ENCODE measurements at places on chromosomes 12 and 14. TPM values are rescaled to one million over a fixed set of nuclear protein-coding genes. Genes with fewer than 3 reads are reported as not detected.

DNA sequence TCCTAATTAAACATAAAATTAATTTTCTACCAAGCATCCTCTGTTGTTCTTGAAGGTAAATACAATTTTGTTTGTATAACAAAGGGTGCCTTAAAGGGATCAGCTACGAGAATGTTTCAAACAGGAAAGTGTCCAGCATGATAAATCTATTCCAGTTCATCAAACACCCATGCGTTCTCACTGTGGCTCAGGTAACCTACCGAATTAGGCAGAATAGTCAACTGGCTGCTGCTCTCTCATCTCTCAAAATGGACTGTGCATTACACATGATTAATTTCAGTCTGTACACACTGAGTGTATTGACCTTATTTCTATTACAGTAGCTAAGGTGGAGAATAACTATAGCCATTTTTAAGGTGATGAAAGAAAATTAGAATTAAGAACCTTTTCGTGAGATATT lies 127.5 kb upstream of the RMST start:
- no peak for DNase-seq

DNA sequence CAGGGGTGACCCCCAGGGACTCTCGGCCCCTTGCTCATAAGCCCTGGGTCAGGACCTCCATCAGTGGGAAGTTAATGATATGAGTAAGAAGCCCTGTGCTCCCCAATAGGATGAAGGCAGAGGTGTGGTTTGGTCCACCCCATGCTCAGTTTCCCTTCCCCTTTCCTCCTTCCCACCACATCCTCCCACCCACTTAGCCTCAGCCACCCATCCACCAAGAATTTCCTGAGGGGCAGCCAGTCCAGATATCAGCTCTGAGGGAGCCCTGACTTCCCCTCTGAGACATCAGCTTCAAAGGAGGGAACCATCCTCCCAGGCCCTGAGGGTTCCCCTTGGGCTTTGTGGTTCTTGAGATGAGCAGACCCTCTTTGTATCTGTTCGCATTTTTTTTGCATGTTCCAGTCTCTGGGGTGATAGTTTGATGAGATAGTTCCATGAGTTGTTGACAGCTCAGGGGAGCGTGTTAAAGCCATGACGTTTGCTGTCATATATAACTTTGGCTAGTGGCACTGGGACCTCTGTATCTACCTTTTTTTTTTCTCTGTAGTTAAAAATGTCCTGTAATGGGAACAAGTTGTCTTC lies 71.2 kb downstream of the LGMN start:
- no peak for DNase-seq

DNA sequence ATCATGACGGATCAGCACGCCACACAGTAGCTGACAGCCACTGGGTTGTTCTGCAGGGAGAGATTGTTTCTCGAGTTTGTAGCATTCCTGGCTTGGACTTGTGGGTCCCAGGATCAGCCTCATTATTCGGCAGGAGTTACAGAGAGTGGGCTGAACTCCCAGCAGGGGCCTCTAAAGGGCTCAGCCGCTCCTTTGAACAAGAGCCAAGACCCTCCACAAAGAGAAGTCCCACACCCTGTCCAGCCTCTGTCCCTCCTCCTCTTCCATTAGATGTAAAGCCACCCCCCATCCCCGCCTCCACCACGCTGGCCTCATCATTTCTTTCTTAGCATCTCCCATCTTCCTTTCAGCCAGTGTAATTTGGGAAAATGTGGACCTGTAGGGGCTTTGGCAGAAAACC lies 96.7 kb upstream of the HSPB8 start:
- DNase-seq: no peak

- no peak for DNase-seq
Measured at GRCh38 chr12:11771895-11772502, 122.5 kb downstream of the ETV6 start.

GRCh38 chr12:53276511-53276910 lies 8.4 kb downstream of the ESPL1 start:
- DNase-seq: no peak

GRCh38 chr12:12891080-12891880 lies at the start of gene GPRC5A:
Gene GPRC5A, plus strand, starts transcription at chr12:12891562. Its CDS starts 16,688 bp downstream, at chr12:12908250.
- peak; percentile 87 for DNase-seq

DNA sequence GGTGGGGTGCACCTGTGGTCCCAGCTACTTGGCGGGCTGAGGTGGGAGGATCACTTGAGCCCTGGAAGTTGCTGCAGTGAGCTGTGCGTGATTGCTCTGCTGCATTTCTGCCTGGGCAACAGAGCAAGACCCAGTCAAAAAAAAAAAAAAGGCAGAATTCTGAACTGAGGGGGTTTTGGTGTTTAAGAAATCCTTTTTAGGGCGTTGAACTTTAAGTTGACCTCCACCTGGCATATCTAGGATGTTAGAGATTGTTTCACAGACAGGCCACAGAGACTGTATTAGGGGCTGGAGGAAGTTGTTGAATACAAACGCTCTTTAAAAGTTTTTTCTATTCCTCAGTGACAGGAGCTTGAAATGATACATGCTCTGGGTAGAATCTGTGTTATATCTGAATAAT lies 60.5 kb downstream of the FBXW8 start:
- DNase-seq: no peak

TAS2R50 gene
- polyA plus RNA-seq: not detected

RNU4-1 gene
- polyA plus RNA-seq: not detected

Measured in muscle of arm (tissue), 14 donors.